Heart right ventricle (tissue), 16 donors: ENCODE measurements at places on chromosomes 7 and 10. TPM values are rescaled to one million over a fixed set of nuclear protein-coding genes. Genes with fewer than 3 reads are reported as not detected.

DNA sequence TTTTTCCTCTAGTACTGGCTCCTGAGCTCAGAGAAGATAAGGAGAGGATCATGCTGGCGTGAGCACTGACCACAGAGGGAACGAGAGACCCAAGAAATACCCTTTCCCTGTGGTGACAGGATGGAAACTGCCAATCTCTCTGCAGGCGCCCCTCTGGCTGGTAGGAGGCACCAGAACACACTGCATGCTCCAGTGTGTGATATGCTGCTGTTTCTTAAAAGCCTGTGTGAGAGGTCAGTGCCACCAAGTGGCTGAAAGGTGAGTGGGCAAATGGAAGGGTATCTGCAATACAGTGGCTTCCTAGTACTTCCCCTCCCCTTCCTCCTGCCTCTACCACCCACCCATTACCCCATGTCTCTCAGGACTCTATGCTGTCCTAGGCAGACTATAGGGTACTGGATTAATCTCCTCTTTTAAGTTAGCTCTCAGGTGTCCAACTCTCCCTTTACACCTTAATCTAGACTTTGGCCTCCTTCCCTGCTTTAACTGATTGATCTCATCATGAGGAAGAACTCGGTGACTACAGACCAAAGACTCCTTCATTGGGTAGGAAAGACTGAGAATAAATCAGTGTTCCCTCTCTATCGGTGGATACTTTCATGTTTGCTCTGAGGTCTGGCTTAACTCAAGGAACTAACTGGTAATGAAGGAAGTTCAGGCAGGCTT lies 283.6 kb downstream of the ADRA2A start:
- peaks cover 5% of the 10 kb centered on the region for H3K27me3 ChIP-seq
- DNase-seq: peak; percentile 10
- no peak overlapping the region for H3K27ac ChIP-seq
- no peak overlapping the region for H3K4me3 ChIP-seq
- no peaks in the 10 kb centered on the region for H3K4me1 ChIP-seq

GRCh38 chr7:25714013-25714412 lies 438.0 kb upstream of the NFE2L3 start:
- no peak overlapping the region for H3K27ac ChIP-seq
- H3K4me3 ChIP-seq: no peak overlapping the region
- H3K36me3 ChIP-seq: no peaks in the 10 kb centered on the region
- no peaks in the 10 kb centered on the region for H3K27me3 ChIP-seq

- peak overlapping the region; percentile 48 for H3K4me3 ChIP-seq
- peaks cover 6% of the 10 kb centered on the region for H3K4me1 ChIP-seq
- H3K27ac ChIP-seq: no peak overlapping the region
- peaks cover 96% of the 10 kb centered on the region for H3K27me3 ChIP-seq
- no peaks in the 10 kb centered on the region for H3K36me3 ChIP-seq
These were observed 84.1 kb downstream of the SNX10 start for GRCh38 chr7:26375726-26376174.

Gene EN2
- not detected for total RNA-seq

GRCh38 chr7:12746211-12746610 lies 58.8 kb downstream of the ARL4A start:
- H3K27ac ChIP-seq: no peak overlapping the region
- no peak overlapping the region for H3K4me3 ChIP-seq
- H3K36me3 ChIP-seq: no peaks in the 10 kb centered on the region
- peaks cover 4% of the 10 kb centered on the region for H3K4me1 ChIP-seq
- no peaks in the 10 kb centered on the region for H3K27me3 ChIP-seq

Gene ARMC3
- not detected for total RNA-seq

Gene LIPJ
- total RNA-seq: not detected

- H3K4me1 ChIP-seq: no peaks in the 10 kb centered on the region
- no peak overlapping the region for H3K27ac ChIP-seq
- no peaks in the 10 kb centered on the region for H3K36me3 ChIP-seq
- no peak for DNase-seq
These were observed 70.6 kb upstream of the AUTS2 start for GRCh38 chr7:69527706-69528105.

GRCh38 chr7:155422151-155422550 lies 35.8 kb upstream of the EN2 start:
- no peak overlapping the region for H3K4me3 ChIP-seq
- H3K27ac ChIP-seq: no peak overlapping the region
- no peaks in the 10 kb centered on the region for H3K36me3 ChIP-seq
- no peak for DNase-seq
- H3K27me3 ChIP-seq: peaks cover 22% of the 10 kb centered on the region

DNA sequence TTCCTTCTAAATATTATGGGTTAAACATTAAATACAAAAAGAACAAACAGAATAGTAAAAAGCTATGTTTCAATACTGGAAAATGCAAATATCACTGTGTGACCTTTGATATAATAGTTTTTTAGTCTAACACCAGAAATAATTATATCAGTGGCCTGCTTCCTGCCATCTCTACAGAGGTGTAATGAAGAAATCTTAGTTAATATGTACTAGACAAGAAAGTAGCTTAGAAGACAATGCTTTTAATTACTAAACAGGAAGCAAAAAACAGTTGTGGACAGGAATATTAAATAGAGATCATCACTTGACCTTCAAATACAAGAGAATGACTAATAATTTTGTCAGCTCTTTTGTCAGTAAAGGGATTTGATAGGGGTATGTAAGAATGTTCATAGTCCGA lies 47.4 kb upstream of the LRRN3 start:
- H3K27ac ChIP-seq: no peak overlapping the region
- no peak for DNase-seq
- no peak overlapping the region for H3K4me3 ChIP-seq
- H3K36me3 ChIP-seq: no peaks in the 10 kb centered on the region
- no peaks in the 10 kb centered on the region for H3K27me3 ChIP-seq

GRCh38 chr7:27173511-27173955 lies 587 bp downstream of the HOXA10 start:
- H3K27me3 ChIP-seq: peaks cover 100% of the 10 kb centered on the region
- peak overlapping the region; percentile 52 for H3K4me3 ChIP-seq
- H3K4me1 ChIP-seq: peaks cover 32% of the 10 kb centered on the region
- no peak overlapping the region for H3K27ac ChIP-seq

DNA sequence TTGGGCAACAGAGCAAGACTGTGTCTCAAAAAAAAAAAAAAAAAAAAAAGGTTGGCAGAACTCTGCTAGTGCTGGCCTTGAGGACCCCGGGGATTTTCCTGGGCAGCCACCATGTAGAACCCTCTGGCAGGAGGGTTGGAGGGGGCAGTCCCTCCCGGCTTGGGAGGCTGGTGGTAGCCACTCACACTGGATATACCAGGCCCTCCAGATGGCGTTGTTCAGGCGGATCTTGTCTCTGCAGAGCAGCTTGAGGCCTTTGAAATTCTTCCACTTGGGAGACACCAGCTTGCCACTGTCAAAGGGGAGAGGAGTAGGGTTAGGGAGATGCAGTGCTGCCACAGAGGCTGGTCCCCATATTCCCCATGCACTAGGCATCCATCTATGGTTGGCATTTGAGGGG lies 8.4 kb downstream of the MLXIPL start:
- no peak overlapping the region for H3K4me3 ChIP-seq
- no peak overlapping the region for H3K27ac ChIP-seq
- no peaks in the 10 kb centered on the region for H3K36me3 ChIP-seq
- peaks cover 3% of the 10 kb centered on the region for H3K4me1 ChIP-seq

DNA sequence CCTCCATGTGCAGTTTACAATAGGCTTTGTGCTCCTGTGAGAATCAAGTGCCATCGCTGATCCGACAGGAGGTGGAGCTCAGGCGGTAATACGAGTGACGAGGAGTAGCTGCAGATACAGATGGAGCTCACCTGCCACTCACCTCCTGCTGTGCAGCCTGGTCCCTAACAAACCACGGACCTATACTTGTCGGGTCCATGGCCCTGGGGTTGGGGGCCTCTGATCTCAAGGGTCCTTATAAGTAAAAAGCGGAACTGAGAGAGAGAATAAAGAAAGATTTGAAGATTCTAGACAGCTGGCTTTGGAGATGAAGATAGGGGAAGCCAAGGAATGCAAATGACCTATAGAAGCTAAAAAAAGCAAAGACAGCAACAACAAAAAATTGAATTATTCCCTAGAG lies 130.6 kb downstream of the PLXDC2 start:
- H3K27me3 ChIP-seq: no peaks in the 10 kb centered on the region
- peaks cover 17% of the 10 kb centered on the region for H3K4me1 ChIP-seq
- H3K27ac ChIP-seq: peak overlapping the region; percentile 48
- H3K4me3 ChIP-seq: no peak overlapping the region

DNA sequence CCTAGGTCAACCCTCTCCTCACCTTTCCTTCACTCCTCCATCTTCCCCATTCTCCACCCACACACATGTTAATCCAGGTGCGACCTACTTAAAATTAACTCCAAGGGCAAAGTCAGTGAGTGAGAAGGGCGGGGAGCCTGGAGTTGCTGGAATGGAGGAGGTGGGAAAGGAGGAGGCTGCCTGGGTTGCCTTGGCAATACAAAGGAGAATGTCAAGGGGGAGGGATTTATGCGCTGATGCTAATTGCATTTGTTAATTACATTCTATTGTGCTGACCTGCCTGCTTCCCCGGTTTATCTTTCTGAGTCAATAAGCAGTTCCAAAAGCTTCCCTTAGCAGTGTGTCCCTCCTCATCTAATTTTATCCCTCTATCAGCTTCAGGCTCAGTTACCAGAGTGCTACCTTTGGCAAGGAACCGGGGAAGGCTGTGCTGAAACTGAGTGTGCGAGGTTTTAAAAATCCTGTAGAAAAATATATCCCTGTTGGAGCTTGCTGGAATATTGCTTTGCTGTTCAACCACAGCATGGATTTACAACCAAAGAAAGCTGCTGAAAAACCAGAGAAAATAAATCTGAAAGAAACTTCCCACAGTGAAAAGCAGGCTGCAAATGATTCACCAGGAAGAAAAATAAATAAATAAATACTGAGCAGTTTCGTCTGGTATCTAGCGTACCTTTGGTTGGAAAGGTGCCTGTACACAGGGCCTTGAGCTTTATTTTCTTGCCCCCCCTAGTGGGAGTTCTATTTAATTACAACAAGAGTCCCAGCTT lies 113.2 kb upstream of the DGKB start:
- H3K4me1 ChIP-seq: no peaks in the 10 kb centered on the region
- no peaks in the 10 kb centered on the region for H3K36me3 ChIP-seq
- peak; percentile 23 for DNase-seq

DNA sequence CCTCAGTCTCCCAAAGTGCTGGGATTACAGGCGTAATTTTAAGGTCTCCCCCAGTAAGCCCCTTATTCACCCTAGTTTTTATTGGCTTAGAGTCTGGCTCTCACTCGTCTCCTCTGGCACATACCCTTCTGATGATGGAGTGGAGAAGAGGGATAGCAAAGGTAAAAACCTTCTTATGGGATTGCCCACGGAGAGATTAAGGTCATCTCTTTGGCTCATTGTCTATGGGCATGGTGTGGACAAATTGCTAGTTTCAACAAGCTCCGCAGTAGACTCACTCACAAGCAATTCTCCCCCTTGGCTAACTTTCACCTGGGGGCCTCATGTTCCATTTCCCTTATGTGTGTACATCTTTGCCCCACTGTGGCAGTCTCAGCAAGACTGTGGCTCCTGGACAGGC lies 22.4 kb upstream of the TSGA13 start:
- peaks cover 17% of the 10 kb centered on the region for H3K27me3 ChIP-seq
- no peak overlapping the region for H3K27ac ChIP-seq
- no peak for DNase-seq
- no peaks in the 10 kb centered on the region for H3K36me3 ChIP-seq
- H3K4me1 ChIP-seq: no peaks in the 10 kb centered on the region
- H3K4me3 ChIP-seq: no peak overlapping the region

Gene IL2RA
- 1.1 TPM for total RNA-seq
